Chondrocyte (in vitro differentiated cells): ENCODE measurements at places on chromosomes 12 and 14. TPM values are rescaled to one million over a fixed set of nuclear protein-coding genes. Genes with fewer than 3 reads are reported as not detected.

DNA sequence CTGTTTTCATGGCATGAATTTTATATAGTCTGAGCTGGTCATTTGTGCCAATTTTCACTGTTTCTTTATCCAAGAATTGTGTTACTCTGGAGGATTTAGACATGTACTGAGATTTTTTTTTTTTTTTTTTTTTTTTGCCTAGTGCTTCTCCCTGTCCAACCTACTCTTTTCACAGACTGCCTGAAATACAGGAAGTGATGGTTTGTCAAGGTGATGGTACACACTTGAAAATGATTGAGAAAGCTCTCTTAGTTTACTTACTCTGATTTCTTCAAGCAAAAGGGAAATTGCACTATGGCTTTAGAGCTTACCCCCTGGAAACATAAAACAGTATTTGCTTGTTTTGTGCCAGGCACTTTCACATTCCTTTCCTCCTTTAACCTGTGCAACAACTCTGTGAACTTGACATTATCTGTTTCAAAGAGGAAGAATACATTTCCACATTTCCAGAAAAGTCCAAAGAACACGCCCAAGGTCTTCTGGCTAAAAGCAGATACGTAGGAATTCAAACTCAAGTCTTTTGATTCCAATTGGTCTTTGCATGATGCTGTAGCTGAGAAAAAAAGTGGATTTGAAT lies 181.1 kb downstream of the SLC15A5 start:
- no peak for DNase-seq
- H3K4me3 ChIP-seq = no peak overlapping the region
- no peaks in the 10 kb centered on the region for H3K36me3 ChIP-seq
- no peaks in the 10 kb centered on the region for H3K27me3 ChIP-seq
- no peak overlapping the region for H3K27ac ChIP-seq

DNA sequence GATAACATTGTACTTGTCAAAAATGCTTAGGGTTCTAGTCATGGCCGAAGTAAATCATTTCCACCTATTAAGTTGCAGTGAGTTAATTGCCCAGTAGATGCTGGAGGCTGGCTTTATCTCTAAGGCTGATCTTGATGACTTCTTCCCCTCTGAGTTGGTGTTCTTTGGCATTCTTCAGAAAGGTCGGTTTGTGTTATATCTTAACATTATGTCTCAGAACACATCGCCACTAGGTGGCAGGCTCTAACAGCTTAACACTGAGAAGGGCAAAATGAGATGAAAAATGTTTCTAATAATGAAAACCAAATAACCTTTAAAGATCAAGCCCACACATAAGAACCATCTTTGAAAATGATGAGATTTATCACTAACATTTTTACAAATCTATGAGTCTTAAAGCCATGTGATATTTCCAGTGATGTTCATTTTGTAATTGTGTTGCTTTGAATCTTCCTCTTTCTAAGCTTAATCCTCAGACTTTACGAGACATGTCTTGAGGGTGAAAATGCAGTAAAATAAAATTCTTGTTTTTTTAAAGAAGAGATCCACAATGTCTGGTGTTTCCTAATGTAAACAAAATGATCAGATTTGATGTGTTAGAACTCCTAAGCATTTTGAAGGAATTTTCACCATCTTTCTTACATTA lies 28.6 kb downstream of the SUDS3 start:
- no peak for DNase-seq
- no peak overlapping the region for H3K27ac ChIP-seq
- H3K27me3 ChIP-seq = no peaks in the 10 kb centered on the region

GRCh38 chr14:72024043-72024407 lies 91.8 kb downstream of the RGS6 start:
- DNase-seq = no peak
- peaks cover 10% of the 10 kb centered on the region for H3K27me3 ChIP-seq
- H3K4me3 ChIP-seq = no peak overlapping the region
- no peaks in the 10 kb centered on the region for H3K36me3 ChIP-seq
- no peaks in the 10 kb centered on the region for H3K4me1 ChIP-seq
- H3K27ac ChIP-seq = no peak overlapping the region

DNA sequence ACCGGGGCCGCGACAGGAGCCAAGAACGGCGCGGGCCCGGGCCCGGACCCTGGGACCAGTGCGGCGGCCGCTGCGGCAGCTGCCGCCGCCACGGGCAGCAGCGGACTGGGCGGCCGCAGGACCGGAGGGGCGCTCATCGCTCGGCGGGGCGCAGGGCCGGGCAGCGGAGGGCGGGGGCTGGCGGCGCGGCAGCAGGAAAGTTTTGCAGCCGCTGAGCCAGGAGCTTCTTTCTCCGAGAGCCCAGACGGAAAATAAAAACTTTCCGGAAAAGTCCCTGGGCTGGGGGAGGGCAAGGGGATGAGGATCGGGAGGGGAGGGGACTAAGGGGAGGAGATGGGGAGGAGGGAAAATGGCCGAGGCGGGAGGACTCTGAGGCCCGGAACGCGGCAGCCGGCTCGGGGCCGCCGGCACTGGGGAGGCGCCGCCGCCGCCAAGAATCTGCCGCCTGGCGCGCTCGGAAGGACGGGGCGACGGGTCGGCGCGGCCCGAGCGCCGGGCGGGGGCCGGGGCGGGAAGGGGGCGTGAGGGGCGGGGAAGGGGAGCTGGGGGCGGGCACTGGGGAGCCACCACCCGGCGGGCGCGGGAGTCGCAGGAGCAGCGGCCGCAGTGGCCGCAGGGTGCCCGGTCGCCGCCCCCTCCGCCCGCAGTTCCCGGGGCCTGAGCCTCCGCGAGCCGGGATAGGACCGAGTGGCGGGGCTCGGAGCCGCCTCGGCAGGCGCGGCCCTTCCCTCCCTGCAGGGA lies at the start of gene PRKD1:
Gene PRKD1 (minus strand): TSS at position 472 of the 741 bp plus-strand sequence.
- peak within 1 kb of the TSS; percentile 71 for H3K27ac ChIP-seq
- peak within 1 kb of the TSS; percentile 86 for H3K4me3 ChIP-seq
- peak; percentile 92 for DNase-seq
- H3K4me1 ChIP-seq = peaks cover 25% of the 10 kb centered on the region

DNA sequence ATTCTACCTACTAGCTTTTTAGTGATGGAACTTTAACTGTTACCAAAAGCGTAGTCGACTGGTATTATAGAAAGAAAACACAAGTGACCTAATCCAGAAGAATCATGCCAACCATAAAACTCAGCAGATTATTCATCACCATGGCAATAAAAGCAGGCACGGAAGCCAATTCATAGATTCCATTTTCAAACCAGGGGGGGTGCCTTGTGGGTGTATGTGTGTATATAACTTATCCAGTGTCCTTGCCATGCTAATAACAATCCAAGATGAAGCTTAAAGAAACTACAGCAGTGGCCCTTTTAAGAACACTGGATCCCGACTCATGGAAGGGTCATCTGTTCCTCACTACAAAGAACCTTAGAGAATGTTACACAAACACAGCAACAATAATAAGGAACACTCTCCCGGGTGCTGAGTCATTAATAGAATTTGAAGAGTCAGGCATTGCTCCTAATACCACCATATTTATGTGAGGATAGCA lies 61.0 kb downstream of the EPS8 start:
- H3K4me1 ChIP-seq = peaks cover 77% of the 10 kb centered on the region
- no peaks in the 10 kb centered on the region for H3K27me3 ChIP-seq
- no peak overlapping the region for H3K4me3 ChIP-seq
- H3K27ac ChIP-seq = peak overlapping the region; percentile 91

Gene CBLN3
- 5.2 to 6.1 TPM (median 5.5 TPM) in 3 replicates for total RNA-seq

Gene TAS2R14
- 2.4 to 4.0 TPM (median 2.6 TPM) in 3 replicates for total RNA-seq
